ENCODE measurements at places on chromosomes 5 and 9.
A peak's percentile ranks its signal among the peaks of the same experiment; 100 is the strongest.

GRCh38 chr5:133109655-133110483 is 58.1 kb downstream of the HSPA4 start:
- no peak for DNase-seq

GRCh38 chr9:36144309-36145232 is 8.0 kb downstream of the GLIPR2 start:
- no peak for DNase-seq

GRCh38 chr5:172497591-172498255 is 43.4 kb upstream of the SH3PXD2B start:
- DNase-seq, result no peak

DNA sequence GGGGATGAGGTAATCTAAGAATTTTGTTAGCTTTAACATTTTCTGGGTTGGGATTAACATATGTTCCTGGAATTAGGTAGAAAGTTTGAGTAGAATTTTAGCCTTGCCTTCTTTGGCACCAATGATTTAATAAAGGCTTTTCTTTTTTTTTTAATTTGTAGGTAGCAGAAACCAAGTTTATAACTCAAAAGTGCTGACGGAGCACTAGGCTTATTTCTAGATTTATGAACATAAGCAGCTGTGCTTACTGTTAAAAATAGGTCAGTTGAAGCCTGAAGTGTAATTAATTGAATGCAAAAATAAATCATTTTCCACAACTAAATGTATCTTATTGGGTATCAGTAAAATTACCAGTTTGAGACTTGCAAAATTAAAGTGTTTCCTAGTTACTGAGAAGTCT is 62.4 kb downstream of the TAF11L14 start:
- DNase-seq, result no peak

DNA sequence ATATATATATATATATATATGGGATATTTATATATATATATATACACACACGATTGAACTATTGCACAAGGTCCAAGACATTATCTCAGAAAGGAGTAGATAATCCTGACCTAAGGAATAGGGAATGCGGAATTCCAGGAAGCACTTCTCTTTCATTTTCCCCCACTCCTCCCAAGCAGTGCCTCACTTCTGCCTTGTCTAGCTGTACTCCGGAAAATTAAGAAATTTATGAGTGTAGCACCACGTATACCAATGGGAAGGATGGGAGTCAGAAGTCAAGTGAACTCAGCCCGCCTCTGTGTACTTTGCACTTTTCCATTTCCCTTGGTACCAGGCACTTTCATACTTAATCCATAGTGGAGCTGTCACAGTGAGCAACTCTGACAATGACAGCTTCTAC is 10.9 kb downstream of the SLC36A1 start:
- no peak for DNase-seq

- DNase-seq, result peak; percentile 76
Observed at GRCh38 chr9:123168586-123168985, 99.8 kb downstream of the STRBP start.

DNA sequence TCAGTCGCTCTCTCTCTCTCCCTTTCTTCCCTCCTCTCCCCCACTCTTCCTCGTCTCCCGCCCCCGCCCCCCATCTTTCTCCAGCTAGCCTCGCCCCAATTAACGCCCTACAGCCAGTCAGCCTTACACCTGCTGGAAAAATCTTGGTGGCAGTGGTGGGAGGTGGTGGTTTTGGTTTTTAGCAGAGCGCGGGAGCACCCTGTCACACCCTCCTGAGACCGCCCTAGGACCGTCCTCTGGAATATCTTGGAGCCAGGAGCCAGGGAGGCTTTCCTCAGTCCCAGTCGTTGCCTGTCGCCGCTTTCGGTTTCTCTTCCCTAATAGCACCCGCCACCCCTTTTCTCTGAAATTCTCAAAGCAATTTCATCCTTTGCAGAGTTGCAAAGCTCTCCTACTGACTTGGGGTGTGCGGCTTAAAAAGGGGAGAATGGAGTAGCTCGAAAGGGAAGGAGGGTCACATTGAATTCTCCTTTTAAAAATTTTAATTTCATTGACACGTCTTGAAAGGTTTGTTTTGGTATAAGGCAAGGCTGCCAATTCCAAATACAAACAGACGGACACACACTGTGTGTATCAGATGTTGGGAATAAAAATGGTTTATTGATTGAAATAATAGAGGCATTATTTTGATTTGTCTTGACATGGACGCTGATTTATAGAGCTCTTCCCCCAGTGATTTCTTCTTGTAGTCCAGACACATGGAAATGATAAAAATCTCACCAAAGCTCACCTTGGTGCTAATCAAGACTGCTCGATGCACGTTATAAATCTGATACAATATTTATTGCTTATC is 301.3 kb downstream of the PARP8 start:
- DNase-seq, result no peak

DNA sequence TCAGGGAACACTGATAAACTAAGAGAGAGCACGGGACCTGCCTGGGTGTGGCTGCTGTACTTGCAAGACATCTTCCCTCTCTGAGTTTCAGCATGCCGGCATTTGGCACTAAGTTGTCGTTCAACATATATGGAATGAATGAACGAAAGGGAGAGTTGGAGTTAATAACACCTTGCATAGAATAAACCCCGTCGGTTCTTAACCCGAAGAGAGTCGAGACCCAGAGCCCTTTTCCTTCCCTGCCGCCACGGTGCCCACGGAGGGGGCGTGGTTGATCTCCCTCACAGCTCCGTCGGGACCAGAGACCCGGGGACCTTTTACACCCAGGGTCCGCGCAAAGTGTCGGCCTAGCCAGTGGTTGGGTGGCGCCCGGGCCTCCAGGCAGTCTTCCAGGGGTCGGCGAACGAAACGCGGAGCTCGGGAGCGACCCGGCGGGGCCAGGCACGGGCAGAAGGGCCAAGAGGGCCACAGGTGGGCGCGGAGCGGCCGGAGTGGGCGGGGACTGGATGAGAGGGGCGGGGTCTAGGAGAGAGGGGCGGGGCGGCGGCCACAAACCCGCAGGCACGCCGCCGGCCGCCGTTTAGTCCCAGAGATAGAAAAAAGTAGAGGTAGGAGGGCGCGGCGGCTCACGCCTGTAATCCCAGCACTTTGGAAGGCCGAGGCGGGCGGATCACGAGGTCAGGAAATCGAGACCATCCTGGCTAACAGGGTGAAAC is 735 bp upstream of the RPL26L1 start:
- DNase-seq, result no peak

DNA sequence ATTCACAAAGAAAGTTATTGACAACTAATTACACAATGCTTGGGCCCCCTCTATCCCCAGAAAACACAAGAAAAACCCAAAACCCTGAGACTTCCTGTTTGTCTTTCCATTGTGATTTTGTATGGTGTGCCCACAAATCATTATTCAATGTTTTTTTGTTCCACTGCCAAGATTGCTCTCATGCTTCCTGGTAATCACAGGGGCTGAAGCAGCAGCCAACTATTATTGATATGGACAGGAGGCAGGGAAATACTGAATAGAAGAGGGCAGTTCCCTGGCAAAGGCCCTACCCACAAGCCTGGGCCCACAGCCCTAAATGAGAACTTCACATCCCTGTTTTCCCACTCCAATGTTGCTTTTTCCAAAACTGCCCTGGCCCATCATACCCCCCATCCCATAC is 21.5 kb upstream of the RFK start:
- no peak for DNase-seq

DNA sequence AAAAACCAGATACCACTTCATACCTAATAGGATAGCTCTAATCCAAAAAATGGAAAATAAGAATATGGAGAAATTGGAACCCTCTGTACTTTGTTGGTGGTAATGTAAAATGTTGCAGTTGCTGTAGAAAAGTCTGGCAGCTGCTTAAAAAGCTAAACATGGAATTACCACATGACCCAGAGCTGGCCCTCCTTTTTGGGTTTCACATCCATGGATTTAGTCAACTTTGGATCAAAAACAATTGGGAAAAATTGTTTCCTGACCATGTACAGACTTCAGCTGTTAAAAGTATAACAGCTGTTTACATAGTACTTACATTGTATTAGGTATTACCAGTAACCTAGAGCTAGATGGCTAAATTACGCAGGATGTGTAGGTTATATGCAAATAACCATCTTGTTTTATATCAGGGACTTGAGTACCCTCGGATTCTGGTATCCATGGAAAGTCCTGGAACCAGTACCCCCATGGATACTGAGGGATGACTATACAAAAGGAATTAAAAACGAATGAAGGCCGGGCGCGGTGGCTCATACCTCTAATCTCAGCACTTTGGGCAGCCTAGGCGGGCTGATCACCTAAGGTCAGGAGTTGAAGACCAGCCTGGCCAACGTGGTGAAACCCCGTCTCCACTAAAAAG is 15.8 kb downstream of the DNAJA1 start:
- DNase-seq, result no peak

GRCh38 chr5:125834438-125835115 is 588.6 kb upstream of the GRAMD2B start:
- DNase-seq, result no peak

DNA sequence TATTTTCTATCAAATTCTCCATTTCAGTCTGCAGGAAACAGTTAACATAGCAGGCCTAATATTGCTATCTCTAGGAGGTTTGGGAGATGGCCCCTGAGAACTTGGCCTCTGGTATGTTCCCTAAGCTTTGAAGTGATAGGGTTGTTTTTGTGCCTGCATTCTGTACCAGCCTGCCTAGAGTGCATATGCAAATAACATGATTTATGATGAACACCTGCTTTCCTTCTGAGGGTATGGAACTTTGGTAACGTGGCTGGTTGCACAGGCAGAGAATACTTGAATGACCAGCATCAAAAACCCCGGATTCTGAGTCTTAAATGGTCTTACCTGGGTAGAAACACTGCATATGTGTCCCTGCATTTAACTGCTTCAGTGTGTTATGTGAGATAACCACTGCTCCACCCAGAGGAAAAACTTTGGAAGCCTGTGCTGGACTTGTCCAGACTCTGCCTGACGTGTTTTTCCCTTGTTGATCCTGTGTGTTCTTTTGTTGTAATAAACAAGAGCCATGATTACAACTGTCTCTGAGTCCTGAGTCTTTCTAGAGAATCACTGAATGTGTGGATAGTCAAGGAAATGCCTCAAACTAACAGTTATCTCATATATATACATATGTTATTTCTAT is 111.3 kb upstream of the ABCA1 start:
- DNase-seq, result no peak

GRCh38 chr9:16308645-16309044 is 561.8 kb downstream of the BNC2 start:
- no peak for DNase-seq

DNA sequence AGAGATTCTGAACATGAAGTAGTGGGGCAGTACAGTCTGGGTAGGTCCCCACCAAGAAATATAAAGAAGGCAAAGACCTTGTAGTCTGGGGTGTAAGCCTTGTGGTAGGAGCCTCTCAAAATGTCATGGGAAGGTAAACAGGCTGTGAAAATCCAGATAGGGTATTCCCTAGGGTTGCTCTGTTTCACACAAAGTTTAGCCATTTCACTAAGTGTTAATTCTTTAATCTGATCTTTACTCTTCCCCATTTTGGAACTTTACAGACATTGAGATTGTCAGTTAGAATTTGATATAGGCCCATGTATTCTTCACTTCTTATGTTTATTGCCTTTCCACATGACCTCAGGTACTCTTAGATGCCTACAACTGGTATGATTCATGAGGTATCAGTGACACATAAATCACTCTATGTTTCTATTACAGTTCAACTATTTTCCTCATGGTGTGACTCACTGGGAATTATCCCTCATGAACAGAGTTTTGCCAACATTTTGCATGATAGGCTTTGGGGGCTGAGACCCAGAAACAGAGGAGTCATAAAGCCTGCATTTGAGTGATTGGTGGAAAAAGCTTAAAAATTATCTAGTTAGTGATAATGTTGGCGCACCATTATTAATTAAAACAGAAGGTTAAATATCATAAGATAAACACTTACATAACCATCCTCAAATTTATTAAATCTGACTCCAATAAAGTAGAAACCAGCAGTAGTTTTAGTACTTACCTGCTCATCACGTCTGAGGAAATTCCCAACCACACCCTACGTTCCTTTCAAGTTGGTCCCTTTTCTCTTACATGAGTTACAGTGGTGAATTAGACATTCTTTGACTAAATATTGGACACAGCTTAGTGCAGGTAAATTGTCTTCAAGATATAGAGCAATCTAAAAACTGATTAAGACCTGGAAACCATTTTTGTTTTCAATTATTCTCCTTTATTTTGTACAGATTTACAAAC is 399.8 kb upstream of the MEF2C start:
- DNase-seq, result no peak

DNA sequence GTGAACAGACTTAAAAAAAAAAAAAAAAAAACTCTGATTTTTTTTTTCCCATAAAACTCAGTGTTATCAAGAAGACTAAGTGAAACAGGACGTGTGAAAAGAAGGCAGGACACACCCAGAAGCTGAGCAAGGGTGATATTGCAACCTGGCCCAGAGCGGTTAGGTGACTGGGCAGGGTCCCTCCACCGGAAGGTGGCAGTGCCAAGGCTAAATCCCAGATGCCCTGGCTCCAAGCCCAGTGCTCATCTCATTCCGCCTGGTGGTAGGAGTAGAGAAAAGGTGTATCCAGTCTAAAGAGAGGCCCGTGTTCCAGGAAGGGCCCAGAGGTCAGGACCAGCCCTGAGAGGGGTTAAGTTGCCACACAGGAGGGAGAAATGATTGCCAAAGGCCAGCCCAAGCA is 51.5 kb upstream of the SAP30L start:
- no peak for DNase-seq

GRCh38 chr5:93580927-93581445 is at the start of gene NR2F1-AS1:
TSS of gene NR2F1-AS1 (minus strand) at chr5:93581219.
- no peak for DNase-seq

GRCh38 chr5:32932241-32932935 is 221.3 kb downstream of the NPR3 start:
- no peak for DNase-seq

DNA sequence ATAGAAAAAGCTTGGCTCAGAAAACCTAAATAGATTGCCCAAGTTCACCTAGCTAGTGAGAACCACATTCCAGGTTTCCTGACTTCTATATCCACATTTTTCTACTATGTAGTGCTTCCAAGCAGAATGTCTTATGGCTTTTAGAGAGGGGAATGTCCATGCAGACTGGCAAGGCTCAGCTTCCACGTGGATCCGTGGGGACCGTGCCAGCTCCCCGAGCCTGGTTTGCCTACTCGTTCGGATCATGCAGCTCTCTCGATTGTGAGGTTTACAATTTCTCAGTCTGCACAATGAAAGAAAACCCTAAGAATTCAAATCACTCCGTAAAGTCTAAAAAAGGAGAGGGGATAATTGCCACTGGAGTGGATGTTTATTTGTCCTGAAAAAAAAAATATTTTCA is 256.5 kb upstream of the NR4A3 start:
- DNase-seq, result no peak

- DNase-seq, result no peak
Observed at GRCh38 chr5:111792471-111793058, 35.6 kb upstream of the NREP start.

DNA sequence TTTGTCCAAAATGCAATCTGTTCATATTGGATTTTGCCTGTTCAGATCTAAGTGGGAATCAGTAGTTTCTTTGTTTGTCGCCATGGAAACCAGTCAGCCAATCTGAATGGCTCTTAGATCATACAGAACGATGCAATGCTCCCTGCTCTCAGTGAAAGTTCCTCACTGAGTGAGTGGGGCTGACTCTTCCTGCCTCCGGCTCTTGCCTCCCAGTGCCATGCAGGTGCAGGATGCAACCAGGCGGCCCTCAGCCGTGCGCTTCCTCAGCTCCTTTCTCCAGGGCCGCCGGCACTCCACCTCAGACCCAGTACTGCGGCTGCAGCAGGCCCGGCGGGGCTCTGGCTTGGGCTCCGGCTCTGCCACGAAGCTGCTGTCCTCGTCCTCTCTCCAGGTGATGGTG is at the start of gene PTPDC1:
Gene PTPDC1 (plus strand): TSS at position 151 of the 400 bp plus-strand sequence. CDS start 67 bp downstream, at position 218.
- DNase-seq, result peak; percentile 50

Measured in renal pelvis (tissue), 12 donors.